ENCODE measurements at places on chromosomes 6 and 20. TPM values are rescaled to one million over a fixed set of nuclear protein-coding genes. Genes with fewer than 3 reads are reported as not detected.

DNA sequence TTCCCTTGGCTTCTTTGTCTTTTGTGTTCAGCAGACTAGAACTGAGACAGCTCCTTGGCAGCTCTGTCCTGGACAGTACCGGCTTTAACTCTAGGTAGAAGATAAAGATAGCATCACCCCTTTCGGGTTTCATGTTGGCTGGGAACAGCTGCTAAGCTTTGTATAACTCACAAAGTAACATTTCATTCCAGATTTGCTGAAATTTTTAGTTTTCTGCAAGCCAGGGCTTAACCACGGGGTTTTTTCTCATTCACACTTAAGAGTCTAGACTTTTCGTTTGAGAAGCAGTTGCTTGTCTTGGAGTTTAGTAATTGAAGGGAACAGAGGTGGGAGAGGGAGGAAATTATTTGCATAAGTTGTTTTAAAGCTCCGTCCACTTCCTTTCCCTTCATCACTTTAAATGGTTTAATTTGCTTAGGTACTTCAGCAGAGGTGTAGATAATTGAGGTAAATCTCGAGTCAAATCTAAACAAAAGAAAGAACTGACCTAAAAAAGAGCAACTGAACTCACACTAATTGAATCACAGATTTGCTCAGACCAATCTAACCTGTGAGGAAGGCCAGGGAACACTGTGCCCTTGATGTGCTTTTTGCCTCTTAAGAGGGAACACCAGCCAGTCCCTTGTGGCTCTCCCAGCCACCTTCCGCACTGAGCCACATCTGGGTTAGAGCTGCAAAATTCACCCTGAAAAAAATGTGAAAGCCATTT is 48.3 kb downstream of the RREB1 start:
- peak overlapping the region; percentile 17 for H3K27ac ChIP-seq
- no peaks in the 10 kb centered on the region for H3K27me3 ChIP-seq
- DNase-seq, result no peak
- peaks cover 1% of the 10 kb centered on the region for H3K36me3 ChIP-seq
- H3K4me1 ChIP-seq, result peaks cover 37% of the 10 kb centered on the region

- no peaks in the 10 kb centered on the region for H3K27me3 ChIP-seq
- H3K4me3 ChIP-seq, result peak overlapping the region; percentile 99
- H3K4me1 ChIP-seq, result peaks cover 5% of the 10 kb centered on the region
- H3K27ac ChIP-seq, result peak overlapping the region; percentile 98
- peak; percentile 67 for DNase-seq
Measured at GRCh38 chr20:34824806-34825529, 483 bp downstream of the NCOA6 start.

Gene CASS4
- 19.7 TPM for total RNA-seq

Gene DPPA5
- total RNA-seq, result not detected

Gene RPP21
- 13.3 TPM for total RNA-seq

- H3K4me3 ChIP-seq, result peak within 1 kb of the TSS; percentile 66
- DNase-seq, result peak; percentile 78
- peaks cover 2% of the 10 kb centered on the region for H3K36me3 ChIP-seq
- peaks cover 5% of the 10 kb centered on the region for H3K4me1 ChIP-seq
- H3K27me3 ChIP-seq, result no peaks in the 10 kb centered on the region
Measured at GRCh38 chr6:73262671-73263569, at the start of gene KHDC1. Gene KHDC1 (minus strand): TSS chr6:73263196. CDS start chr6:73242517, 20,679 bp downstream.

DNA sequence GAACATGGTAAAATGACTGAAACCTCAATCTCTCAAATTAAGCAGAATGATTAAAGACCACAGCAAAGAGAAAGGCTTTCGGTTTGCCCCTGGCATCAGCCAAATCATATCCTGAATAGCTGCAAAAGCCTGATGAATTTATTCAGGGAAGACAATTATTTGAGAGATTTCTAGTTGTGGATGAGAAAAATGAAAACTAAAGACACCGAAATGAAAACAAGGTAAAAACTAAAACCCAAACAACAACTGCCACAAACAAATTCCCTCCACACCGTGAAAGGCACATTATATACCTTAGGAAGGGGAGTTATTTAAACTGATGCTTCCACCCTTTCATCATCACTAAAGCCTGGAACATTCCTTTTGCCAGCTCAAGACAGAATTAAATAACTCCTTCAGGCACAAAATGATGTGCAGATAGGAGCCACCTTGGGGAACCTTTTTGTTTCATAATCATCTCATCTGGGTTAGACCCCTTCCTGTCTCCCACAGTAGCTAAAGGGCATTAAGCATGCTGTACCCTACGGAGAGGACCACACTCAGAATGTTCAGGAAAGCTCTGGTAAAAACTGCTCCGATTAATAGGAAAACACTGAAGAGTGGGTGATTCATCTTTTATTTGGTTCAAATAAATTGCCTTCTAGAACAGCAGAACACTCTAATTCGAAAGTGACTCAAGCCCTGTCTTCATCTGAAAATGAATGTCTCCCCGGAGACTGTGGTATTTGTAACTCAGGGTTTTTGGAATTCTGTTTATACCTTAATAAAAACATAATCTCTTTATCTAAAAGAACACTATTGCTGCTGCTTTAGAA is 9.1 kb upstream of the ANKRD60 start:
- H3K4me3 ChIP-seq, result no peak overlapping the region
- H3K4me1 ChIP-seq, result no peaks in the 10 kb centered on the region
- H3K27ac ChIP-seq, result no peak overlapping the region
- no peak for DNase-seq

DNA sequence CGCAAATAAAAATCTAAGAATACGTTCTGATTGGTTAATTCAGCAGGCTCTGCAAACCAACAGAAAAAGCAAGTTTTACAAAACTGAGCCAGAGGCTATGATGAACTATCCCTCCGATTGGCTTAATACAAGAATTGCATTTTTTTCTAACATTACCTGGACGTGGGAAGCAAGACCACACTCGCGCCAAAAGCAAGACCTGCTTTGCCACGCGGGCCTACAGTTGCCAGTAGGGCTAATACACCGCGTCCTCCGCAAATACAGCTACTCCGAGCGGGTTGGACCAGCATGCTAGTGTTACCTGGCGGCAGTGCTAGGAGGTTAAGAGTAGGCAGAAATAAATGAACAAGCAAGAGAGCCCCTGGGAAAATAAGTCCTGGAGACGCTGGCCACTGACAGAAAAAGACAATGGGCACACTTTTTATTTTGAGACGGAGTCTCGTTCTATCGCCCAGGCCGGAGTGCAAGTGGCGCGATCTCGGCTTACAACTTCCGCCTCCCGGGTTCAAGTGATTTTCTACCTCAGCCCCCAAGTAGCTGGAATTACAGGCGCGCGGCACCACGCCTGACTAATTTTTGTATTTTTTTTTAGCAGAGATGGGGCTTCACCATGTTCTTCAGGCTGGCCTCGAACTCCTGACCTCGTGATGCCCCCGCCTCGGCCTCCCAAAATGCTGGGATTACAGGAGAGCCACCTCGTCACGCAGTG is 131.9 kb upstream of the BTN3A2 start:
- DNase-seq, result peak; percentile 93
- peaks cover 3% of the 10 kb centered on the region for H3K4me1 ChIP-seq
- H3K27ac ChIP-seq, result no peak overlapping the region
- no peaks in the 10 kb centered on the region for H3K27me3 ChIP-seq
- H3K36me3 ChIP-seq, result no peaks in the 10 kb centered on the region

DNA sequence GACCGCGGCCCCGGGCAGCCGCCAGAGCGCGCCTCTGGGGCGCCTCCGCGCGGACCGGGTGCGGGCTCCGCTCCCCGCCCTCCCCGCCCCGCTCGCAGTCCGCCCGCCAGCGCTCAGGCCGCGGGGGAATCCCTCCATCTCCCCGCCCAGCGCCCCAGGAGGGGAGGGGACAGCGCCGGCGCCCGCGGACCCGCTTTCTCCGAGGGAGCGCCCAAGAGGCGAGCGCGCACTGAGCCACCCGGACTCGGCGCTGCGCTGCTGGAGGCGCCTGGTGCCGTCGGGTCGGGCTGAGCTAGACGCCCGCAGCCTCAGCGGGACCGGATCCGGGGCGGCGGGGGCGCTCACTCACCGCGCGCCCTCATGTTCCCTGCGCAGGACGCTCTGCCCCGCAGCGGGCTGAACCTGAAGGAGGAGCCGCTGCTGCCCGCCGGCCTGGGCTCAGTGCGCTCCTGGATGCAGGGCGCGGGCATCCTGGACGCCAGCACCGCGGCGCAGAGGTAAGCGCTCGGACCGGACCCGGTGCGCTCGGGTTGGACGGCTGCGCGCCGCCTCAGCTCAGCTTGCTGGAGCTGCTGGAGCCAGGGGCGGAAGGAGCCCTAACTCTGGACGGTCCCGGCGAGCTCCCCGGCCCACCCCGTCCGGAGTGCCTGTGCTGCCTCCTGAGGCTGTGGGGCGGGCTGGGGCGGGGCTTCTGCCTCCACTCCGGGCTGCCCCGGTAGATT is 867 bp downstream of the EBF4 start:
- H3K4me1 ChIP-seq, result peaks cover 2% of the 10 kb centered on the region
- H3K36me3 ChIP-seq, result no peaks in the 10 kb centered on the region
- peak overlapping the region; percentile 48 for H3K4me3 ChIP-seq
- peak; percentile 67 for DNase-seq
- H3K27ac ChIP-seq, result no peak overlapping the region
- H3K27me3 ChIP-seq, result peaks cover 39% of the 10 kb centered on the region

Gene CYP21A2
- total RNA-seq, result 0.43 TPM

Gene SOX18
- 52.2 TPM for total RNA-seq
